ENCODE measurements at places on chromosomes 4 and X.
A peak's percentile ranks its signal among the peaks of the same experiment; 100 is the strongest.

DNA sequence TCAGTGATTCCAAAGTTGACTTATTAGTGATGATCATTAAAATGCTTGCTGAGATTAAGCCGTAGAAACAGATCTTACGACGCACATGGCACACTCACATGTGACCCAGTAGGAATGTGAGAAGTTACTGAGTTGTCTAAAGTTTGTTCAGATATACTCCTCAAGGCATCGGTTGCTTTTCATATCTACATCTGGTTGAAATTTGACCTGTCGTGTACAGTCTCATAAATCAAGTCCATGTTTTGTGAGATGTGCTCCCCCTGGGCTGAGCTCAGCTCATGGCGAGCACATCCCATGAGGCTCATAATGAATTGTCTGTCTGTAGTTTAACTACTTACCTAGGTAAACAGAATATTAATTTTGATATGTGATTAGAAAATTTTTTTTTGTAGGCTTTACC, 67.0 kb downstream of the TNIP2 start:
- DNase-seq = no peak

GRCh38 chrX:23887451-23887850, 20.3 kb downstream of the APOO start:
- no peak for DNase-seq

- DNase-seq = no peak
Measured at GRCh38 chr4:178752954-178753525, 1310.8 kb upstream of the AGA start.

DNA sequence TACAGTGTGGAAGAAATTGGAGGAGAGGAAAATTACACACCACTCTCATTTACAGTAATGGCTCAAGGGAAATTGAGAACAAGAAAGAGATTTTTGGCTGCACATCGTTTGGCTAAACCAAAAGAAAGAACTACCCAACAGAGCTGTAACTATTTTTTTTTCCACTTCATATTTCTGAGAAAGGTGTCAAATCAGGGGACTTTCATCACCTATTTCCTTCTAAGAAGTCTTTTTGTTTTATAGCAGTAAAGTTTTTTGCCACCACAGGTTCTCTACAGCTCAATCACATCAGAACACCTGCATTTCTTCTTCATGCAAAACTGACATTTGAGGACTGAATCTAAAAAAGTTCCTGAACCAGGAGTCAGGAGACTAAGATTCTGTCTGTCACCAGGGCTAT, 57.5 kb upstream of the TNIP3 start:
- DNase-seq = no peak

GRCh38 chrX:153599192-153600031, 473 bp upstream of the CCNQ start:
- DNase-seq = peak; percentile 82

DNA sequence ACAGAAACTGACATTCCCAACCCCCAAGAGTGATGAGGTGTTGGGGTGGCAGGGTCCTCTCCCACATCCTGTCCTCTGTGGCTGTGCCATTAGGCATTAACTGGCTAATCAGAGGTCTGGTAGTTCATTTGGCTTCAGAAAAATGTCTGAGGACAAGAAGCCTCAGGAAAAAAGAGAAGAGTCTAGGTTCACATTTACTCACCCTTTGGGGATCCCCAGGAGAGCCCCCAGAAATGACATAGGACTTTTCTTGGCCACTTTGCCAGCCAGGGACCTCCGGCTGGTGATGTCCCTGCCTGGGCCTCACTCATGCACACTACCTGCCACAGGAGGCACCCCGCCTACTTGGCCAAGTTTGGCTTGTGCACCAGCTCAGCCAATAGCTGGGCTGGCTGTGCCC, 173.0 kb downstream of the RBM46 start:
- no peak for DNase-seq

DNA sequence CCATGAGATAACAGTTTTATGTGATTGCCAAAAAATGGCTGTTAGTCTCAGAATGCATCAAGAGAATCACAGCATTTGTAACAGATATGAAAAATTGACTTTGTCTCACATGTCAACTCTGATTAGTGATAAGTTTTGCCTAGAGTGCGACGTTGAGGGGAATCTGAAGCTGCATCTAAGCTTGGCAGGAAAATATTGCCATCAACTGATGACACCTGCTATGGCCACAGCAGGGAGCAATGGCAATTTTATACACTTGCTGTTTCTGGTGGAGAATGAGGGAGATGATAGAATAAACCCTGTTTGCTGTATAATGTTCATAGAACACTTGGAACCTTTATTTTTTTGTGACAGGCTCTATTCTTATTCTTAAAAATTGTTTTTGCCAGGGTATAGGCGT, 205.4 kb upstream of the GNPDA2 start:
- no peak for DNase-seq

DNA sequence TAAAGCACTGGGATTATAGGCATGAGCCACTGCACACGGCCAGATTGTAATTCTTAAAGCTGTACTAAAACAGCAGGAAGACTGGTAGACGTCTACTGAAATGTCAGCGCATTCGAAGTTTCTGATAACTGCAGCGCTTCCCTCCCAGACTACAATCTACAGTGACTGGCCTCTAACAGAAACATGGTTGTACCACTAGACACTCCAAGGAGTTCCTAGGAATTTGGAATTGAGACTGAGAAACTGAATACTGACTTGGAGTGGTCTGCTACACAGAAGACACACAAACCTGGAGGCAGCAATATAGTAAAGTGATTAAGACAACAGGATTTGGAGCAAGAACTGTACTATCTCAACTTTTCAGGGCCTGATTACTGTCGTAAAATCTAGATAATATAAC, 937 bp downstream of the HELQ start:
- no peak for DNase-seq

- no peak for DNase-seq
Measured at GRCh38 chr4:4554234-4554633, 12.4 kb upstream of the STX18 start.

DNA sequence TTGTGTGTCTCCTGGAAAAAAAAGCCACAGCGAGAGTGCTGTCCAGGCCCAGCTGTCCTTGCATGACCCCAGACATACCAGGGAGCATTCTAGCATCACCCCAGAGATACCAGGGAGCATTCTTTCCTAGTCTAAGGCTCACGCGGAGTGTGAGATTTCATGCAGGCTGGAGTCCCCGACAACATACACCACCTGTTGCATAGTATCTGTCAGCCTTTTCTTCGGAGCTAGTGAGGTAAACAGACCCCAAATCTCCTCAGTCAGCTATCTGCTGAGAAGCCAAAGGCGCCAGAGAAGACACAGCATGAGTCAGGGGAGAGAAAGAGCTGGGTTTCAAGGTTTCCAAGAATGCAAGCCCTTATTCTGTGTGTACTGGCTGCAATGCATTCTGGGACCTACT, 23.1 kb upstream of the ZXDA start:
- DNase-seq = no peak

DNA sequence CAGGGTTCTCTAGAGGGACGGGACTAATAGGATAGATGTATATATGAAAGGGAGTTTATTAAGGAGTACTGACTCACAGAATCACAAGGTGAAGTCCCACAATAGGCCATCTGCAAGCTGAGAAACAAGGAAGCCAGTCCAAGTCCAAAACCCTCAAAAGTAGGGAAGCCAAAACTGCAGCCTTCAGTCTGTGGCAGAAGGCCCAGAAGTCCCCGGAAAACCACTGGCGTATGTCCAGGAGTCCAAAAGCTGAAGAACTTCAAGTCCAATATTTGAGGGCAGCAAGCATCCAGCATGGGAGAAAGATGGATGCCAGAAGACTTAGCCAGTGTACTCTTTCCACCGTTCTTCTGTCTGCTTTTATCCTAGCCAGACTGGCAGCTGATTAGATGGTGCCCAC, 227.2 kb downstream of the KCTD8 start:
- DNase-seq = no peak

DNA sequence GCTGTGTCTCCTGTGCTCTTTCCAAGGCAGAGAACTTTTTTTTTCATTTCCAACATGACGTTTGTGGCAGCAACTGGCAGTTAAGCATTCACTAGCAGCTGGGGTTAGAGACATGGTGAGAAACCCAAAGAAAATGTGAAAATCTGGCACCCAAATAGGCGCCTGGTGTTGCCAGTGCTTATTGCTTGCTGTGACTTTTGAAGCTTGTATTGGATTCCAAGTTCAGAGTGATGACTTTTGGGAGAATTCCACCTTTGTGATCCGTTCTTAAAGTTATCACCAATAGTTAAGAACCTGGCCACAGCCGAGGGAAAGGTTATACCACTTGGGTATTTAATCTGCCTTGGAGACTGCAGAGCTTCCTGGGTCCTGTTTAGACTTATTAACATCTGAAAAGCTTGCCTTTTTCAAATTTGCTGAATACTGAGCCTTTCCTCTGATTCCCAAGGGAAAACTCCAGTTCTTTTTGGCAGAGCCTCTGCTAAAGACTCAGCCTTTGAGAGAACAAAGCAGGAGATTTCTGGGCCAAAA, 101.0 kb downstream of the OPHN1 start:
- DNase-seq = no peak

GRCh38 chr4:151522866-151523519, 114.0 kb downstream of the FHIP1A start:
- DNase-seq = no peak

DNA sequence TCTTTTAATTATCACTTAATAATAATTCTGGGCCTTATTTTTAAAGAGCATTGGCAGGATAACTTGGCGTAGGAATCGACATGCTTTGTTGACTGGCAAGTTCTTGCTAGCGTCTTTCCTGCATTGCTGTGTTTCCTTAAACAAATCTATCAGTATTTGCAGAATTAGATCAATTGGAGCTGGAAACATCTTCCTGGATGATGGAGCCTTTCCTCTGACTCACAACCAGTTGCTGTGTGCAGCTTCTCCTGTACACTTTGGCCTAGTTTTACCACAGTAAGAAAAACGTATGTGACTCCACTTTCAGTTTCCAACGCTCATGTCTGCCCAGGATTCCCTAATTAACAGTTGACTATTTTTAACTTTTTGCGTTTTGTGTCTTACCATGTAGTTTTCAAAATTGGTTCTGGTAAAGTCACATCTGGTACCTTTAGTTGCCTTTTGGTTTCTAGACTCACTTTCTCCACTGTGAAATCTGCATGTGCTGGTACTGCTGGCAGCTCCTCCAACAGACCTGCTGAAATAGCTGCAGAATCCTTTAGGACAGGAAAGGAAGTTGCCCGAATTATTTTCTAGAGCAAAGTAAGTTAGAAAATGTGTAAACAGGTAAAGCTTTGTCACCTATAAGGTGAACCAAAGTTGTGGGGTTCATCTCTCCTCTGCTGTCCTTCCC, 553.2 kb upstream of the FAT1 start:
- DNase-seq = no peak

- no peak for DNase-seq
Measured at GRCh38 chr4:168673476-168673875, 176.6 kb downstream of the PALLD start.

DNA sequence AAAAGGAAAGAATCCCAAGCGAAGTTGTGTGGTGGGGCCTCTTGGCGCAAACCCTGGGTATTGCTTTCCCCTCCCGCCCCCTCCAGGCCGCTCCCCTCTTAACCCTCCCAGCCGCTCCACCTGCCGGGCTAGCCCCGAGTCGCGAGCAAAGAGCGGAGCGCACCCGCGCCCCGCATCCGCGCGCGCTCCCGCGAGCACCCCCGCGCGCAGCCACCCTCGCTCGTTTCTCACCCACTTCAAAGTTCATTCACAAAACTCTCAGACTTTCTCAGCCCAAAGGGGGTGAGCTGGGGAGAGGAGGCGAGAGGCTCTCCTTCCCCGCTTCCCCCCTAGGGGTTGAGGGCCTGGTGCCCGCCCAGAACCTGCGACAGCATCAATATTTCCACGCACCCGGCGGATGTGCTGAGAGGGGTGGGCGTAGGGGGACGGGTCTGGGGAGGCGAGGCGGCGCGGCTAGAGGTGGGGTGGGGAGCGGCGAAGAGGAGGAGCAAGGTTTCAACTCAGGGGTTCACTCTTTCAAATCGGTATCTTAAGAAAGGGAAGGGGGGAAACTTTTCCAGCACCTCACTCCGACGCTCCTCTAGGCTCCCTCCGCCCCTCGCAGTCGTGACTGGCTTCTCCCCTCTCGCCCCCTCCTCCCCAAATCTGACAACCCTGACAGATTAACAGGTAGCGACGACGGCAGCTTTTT, 1.8 kb downstream of the MAML3 start:
- DNase-seq = peak; percentile 45

- DNase-seq = no peak
Measured at GRCh38 chr4:60683973-60684372, 516.2 kb upstream of the ADGRL3 start.

DNA sequence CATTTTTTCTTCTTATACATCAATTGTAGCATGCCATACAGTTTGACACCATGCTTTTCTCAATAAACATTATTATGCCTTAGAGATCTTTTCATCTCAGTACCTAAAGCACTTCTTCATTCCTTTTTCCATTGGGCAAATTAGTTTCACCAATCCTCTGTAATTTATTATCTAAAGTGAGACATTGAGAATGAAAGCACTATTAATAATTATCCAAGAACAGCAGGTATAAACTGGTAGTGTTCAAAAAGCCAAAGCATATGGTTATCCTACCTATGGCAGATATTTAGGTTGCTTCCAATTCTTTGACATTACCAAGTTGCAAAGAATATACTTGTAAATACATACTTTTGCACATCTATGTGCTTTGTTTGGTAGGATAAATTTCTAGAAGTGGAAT, 15.6 kb downstream of the LAMTOR3 start:
- no peak for DNase-seq

DNA sequence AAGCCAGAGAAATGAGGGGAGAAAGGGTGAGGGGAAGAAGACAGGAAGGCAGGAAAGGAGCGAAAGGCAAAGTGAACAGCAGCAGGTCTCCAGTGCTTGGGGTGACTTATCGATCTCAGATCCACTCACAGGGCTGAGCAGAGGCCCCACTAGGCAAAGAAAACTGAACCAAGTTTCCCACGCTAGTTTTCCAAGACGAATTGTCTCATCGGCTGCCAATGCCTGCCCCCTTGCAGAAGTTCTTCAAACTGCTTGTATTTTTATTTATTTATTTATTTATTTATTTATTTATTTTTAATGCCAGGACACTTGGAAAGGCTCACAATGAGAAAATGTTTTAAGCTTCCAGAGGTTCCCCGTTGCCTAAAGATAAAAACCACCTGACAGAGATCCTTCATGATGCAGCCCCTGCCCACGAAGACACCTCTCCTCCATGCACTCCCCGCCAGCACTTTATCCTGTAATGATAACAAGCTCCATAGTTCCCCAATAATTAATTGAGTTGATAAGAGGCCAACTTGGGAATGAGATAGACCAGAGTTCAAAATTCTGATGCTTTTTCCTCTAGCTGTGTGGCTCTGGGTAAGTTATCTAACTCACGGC, 43.2 kb downstream of the QDPR start:
- no peak for DNase-seq

- DNase-seq = no peak
Measured at GRCh38 chr4:33477715-33478114, 2757.5 kb downstream of the PCDH7 start.

GRCh38 chr4:7357323-7357722, 77.4 kb downstream of the PSAPL1 start:
- no peak for DNase-seq

DNA sequence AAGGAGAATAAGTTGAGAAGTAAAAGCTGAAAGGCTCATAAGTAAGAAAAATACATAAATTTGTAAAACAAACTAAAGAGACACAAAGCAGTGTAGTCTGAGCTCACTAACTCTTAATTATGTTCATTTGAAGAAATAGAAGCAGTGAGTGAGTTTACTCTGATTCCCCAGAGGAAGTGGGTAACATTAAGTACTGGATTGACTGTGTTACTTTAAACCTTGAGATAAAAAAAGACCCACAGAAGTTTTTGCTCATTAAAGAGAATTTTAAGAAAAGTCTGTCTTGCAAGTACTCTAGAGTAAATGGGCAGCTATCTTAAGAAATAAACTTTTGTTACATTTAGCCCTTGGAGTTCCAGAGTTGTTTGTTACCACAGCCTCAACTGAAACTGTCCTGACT, 2466.9 kb downstream of the PCDH7 start:
- DNase-seq = no peak

Measured in stimulated activated CD4-positive, alpha-beta T cell treated with anti-CD3 and anti-CD28 coated beads, Interleukin-1b, Interleukin-23, amount 100 ng/mL, for 1 hour (primary cell).